Stimulated activated CD4-positive, alpha-beta T cell treated with anti-CD3 and anti-CD28 coated beads, Interleukin-2, amount 100 ng/mL, for 48 hours (primary cell): ENCODE measurements at places on chromosomes 1 and 21.

GRCh38 chr1:219278288-219278687 is 104.6 kb downstream of the LYPLAL1 start:
- DNase-seq, result no peak

- no peak for DNase-seq
Observed at GRCh38 chr1:230937371-230937770, 41.3 kb downstream of the TTC13 start.

DNA sequence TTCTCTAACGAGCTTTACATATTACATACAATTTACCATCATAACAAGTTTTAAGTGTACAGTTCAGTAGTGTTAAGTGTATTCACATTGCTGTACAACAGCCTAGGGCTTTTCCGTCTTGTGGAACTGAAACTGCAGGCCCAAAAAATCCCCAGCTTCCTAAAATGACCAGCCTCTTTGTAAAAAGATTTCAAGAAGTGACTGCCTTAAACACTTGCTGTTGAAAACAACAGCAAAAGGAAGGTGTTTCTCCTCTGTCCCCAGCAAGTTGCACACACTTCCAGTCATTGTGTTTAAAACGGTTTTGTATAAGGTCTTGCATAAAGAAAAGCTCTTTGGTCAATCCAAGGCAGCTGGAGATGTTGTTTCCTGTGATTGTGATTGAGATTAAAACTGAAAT is 16.0 kb upstream of the GBP1 start:
- no peak for DNase-seq

- DNase-seq, result no peak
Observed at GRCh38 chr1:177020851-177021589, 143.5 kb downstream of the ASTN1 start.

DNA sequence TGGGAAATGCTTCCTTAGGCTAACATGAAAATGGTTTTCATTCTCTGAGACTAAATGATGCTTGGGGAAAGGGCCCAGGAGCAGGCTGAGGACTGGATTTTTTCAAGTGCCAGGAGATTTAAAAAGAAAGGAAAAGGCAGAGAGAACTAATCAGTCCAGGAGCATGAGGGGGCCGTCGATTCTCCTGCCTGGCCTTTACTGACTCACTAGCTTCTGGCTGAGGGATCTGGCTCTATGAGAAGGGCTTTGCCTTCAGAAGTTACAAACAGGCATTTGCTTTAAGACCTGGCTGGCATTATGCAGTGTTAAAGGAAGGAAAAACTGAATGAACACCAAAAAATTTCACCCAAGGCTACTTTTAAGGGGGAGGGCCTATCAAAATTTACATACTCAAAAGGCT is 359.2 kb downstream of the PBX1 start:
- DNase-seq, result no peak

DNA sequence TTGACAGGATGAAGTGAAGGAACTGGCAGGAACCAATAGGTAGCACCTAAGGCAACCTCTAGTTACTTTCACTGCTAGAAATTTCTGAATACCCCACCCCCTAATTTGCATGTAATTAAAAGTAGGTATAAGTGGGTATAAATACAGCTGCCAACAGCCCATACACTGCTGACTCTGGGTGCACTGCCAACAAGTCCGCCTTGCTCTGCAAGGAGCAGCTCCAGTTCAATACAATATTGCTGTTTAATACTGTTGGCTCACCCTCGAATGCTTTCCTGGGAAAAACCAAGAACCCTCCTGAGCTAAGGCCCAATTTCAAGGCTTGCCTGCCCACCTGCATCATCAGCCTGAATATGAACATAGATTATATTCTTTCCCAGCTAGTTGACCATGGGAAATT is 981.9 kb downstream of the ADGRL2 start:
- no peak for DNase-seq

- no peak for DNase-seq
Observed at GRCh38 chr1:115090540-115090939, 1.2 kb upstream of the TSPAN2 start.

DNA sequence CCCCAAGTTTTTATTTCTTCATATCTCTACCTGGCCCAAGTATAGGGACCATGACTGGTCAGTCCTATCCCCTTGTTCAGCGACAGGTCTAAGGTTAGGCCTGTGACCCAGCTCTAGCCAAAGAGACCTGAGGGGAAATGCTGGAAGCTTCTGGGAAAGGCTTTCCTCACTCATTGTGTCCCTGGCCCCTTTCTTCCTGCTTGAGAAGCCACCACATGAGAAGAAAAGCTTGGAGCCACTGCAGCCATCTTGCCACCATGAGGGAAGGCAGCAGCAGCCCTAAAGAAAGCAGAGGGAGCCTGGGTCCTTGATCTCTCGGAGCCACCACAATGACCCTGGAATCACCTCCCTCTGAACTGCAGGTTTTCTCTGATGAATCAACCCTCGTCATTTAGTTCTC is 43.4 kb downstream of the ATF3 start:
- DNase-seq, result no peak

DNA sequence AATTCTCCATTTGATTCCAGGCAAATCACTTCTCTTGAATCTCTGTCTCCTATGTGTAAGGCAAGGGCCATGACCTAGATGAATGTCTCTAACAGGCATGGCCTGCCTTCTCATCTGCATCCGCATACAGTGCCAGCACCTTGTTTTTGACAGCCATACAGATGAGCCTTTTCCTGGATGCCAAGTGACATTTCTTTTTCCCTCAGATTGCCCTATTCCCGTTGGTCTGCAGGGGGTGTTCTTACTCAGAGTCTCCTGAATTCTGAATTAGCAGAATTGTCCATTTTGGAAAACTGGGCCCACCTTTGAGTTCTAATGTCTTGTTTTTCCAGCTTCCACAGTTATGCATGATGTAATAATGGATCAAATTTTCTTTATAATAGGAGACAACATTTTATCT is 88.0 kb upstream of the ADAR start:
- DNase-seq, result no peak

- no peak for DNase-seq
Observed at GRCh38 chr1:189350983-189351616, 1126.6 kb downstream of the BRINP3 start.

DNA sequence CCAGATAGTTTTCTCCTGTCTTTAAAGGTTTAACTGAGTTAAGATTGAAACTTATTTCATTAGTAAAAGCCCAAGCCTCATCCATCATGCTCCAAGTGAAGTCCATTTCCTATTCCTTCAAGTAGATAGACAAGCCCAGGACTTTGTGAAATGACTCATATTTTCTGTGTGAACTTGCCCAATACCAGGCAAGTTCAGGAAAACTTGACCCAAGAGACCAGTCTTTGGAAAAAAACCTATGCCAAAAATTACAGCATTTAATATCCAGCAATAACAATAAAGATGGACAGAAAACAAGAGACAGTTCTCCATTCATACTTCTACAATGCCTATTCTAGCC is 405 bp upstream of the RAB29 start:
- no peak for DNase-seq

GRCh38 chr1:152495066-152495675 is 15.4 kb upstream of the LCE5A start:
- peak; percentile 44 for DNase-seq

GRCh38 chr1:228150461-228151179 is 890 bp downstream of the GJC2 start:
- no peak for DNase-seq

- DNase-seq, result no peak
Observed at GRCh38 chr1:53543778-53544695, 84.8 kb downstream of the DMRTB1 start.

GRCh38 chr1:110008971-110009565 is 24.5 kb downstream of the AHCYL1 start:
- DNase-seq, result no peak

DNA sequence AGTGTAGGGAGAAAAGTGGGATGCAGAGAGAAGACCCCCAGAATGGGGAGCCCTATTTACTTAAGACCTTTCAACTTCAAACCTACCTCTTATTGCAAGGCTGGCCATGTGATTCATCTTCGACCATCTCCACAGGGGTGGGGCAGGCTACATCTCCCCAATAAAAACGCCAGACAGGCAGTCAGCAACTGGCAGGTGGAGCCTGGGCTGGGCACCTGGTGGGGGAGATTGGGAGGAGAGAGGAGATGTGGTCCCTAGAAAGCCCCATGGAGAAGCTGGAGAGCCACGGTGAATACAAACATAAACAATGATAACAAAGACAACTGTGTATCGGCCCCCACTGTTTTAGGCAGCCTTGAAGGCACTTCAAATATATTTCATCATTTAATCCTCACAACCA is 336.7 kb upstream of the PROX1 start:
- no peak for DNase-seq

DNA sequence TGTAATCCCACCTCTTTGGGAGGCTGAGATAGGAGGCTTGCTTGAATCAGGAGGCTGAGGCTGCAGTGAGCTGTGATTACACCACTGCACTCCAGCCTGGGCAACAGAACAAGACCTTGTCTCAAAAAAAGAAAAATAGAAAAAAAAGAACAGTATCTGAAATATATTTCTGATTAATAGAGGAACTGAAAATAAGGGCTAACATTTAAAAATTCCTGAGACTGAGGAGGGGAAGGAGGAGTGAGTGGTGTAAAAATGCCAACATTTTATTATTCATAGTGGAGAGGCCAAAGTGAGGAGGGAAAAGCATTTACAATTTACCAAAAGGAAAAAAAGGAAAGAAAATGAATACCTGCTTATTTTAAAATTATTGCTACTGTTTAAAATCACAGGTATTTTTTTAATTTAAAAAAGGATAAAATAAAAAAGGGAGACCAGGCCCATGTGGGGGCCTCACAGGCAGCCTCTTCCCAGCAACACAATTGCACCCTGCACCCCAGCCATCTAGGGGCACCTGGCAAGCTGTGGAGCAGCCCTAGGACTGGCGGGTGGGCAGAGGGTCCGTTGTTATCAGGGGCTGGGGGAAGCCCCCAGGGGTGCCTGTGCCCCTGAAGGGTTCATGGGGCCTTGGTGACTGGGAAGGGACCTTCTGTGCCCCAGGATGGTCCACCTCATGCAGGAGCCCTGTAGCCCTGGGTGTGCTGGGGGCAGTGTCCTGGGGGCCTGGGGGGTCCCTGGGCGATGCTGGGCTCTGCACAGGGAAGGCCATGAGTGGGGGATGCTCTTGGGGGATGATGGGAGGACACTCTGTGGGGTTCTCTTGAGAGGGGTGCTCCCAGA is 34.8 kb upstream of the ADARB1 start:
- DNase-seq, result no peak

- no peak for DNase-seq
Observed at GRCh38 chr1:216119600-216119999, 303.6 kb downstream of the USH2A start.

GRCh38 chr1:203860396-203861025 is 888 bp upstream of the SNRPE start:
- no peak for DNase-seq

GRCh38 chr1:174032671-174033222 is 10.6 kb upstream of the RC3H1 start:
- no peak for DNase-seq

DNA sequence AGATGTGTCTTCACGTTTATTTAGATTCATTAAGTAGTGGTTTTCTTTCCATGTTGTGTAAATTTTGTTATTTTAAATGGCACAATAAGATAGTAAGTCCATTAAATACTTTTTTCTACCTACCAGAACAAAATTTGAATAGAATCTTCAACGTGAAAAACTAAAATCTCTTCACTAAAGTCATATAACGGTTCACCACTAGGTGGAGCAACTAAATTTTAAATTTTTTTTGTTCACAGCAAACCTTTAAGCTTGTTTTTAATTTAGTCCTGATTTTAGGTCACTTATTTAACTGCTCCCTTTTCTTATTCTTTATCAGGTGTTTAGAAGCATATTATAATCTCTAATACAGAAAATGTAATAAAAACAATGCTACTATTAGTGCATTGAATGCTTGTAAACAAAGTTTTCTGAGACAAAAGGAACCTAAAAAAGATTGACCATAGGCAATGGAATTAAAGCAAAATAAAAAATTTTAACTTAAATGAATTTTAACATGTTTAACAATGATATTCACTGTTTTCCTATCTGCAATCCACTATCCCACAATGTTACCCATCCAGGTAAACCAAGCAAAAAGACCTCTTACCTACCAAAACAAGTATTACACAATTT is 28.3 kb upstream of the PKN2 start:
- no peak for DNase-seq

- no peak for DNase-seq
Observed at GRCh38 chr1:226116673-226117072, 54.2 kb downstream of the H3-3A start.

DNA sequence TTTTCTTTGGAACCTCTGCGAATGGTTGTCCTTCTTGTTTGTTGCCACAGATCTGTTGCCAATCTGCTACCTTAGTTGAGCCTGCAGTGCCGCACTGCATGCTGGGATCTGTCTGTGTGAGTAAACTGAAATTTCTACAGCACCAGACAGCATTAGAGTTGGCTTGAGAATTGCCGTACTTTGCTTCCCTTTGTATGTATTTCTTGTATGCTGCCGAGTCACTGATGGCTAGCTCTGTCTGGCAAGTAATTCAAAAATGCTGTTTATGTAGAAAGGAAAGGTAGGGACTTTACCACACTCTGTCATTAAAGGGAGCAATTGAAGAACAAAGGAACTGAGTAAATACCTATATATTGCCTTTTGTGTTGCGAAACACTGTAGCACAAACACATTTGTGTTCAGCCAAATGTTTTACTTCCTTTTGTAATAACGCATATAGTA is 857.4 kb downstream of the USP25 start:
- DNase-seq, result no peak

GRCh38 chr1:157512036-157512969 is 40.0 kb downstream of the FCRL5 start:
- DNase-seq, result no peak

DNA sequence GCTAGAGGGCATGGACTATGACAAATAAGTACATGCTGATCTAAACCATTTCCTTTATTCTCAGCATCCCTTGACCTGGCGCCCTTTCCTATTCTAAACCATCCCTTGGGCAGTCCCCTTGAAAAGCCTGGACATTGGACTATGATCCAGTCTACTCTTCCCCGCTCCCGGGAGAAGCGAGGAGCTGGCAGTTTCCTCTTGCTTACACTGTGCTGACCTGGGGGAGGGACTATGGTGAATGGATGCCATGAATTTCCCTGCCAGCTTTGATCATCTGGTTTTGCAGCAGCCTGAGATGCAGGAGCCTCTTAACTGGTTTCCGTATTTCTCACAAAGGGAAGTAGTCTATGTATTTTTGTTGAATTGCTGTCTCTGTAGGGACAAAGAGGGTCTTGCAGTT is 121.7 kb downstream of the KIF26B start:
- no peak for DNase-seq

GRCh38 chr1:23356471-23357137 is 12.5 kb upstream of the HNRNPR start:
- DNase-seq, result no peak

GRCh38 chr1:84756455-84757082 is 66.3 kb upstream of the SSX2IP start:
- DNase-seq, result no peak

- no peak for DNase-seq
Observed at GRCh38 chr1:79599257-79599656, 592.7 kb upstream of the ADGRL4 start.

GRCh38 chr21:17442165-17442564 is 70.7 kb upstream of the CXADR start:
- DNase-seq, result no peak

GRCh38 chr1:32066489-32066873 is 6.3 kb upstream of the TMEM39B start:
- DNase-seq, result no peak

GRCh38 chr1:164772635-164773034 is 213.7 kb downstream of the PBX1 start:
- DNase-seq, result peak; percentile 2

- no peak for DNase-seq
Observed at GRCh38 chr1:38138498-38139233, 92.1 kb upstream of the POU3F1 start.

- DNase-seq, result no peak
Observed at GRCh38 chr1:110690709-110691365, 16.1 kb upstream of the KCNA3 start.
